Stimulated activated CD4-positive, alpha-beta T cell treated with anti-CD3 and anti-CD28 coated beads, Interleukin-12 subunit alpha, Interleukin-12 subunit beta, amount 100 ng/mL, for 48 hours (primary cell): ENCODE measurements at places on chromosomes 16 and 17.
A peak's percentile ranks its signal among the peaks of the same experiment; 100 is the strongest.

DNA sequence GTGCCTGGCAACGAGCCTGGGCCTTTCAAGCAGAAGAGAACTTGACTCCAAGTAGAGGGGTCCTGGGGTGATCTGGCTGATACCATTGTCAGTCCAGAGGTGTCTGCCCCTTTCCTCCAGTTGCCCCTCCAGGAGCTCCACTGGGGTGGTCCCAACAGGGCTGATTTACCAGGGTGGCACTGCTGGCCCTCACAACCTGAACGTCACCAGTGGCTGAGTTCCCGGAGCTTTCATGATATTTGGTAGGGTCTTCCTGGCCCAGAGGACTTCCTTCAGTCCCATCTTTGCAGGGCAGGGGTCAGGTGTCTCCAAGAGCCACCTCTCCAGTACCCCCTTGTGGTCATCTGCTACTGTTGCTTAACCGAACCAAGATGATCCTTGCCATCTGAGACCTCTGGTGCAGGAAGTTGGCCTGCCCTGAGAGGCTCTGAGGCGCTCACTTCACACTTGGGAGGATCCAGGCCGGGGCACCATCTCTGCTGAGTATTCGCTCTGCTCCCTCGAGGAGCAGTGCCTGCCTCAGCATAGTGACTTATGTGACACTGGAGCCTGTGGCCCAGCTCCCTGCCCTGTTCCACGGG, 3.5 kb downstream of the LIMD2 start:
- DNase-seq: no peak

DNA sequence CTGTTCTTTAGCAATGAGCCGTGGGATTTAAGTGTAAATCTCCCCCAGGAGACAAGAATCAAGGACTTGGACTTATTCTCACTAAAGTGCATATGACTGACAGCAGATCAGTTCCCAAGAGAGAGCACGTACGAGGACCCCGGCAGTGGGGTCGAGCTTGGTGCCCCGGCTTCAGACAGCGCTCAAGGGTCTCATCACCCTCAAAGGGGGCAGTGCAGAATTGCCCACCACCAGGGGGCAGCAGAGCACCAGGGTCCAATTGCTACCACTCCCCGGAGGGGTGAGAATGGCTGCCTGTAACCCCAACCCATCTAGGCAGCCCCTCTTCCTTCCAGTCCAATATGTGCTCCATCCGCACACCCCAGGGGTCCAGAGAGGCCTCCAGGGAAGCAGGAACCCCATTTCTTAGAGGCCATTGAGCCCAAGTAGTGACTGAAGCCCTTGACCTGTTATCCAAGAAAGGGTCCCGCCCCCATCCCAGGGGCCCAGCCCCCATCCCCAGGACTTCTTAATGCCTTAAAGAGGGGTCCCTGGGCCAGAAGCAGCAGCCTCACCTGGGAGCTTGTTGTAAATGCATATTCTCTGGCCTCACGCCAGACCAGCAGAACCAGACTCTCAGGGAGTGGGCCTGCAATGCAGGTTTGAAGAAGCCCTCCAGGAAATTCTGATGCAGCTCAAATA, 86.1 kb downstream of the ZDHHC7 start:
- peak; percentile 69 for DNase-seq

- DNase-seq: peak; percentile 54
Observed at GRCh38 chr17:58303971-58304749, 23.4 kb upstream of the MPO start.

DNA sequence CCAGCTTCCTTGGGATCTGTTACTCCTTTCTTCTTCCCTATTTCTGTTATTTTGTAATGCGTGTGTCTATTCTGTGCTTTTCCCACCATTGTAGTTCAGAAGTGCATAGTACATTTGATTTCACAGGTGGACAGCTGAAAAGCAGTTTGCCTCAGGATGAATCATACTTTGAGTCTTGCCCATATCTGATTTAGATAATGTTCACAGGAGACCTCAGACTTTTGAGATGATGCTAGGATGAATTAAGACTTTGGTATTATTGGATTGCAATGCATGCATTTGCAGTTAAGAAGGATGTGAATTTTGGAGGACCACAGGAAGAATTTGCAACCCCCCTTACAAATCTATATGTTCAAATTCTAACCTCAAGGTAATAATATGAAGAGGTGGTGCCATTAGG, 769.6 kb downstream of the CDH11 start:
- DNase-seq: no peak

- DNase-seq: peak; percentile 88
Observed at GRCh38 chr17:50397111-50397918, at the start of gene LRRC59. TSS of gene LRRC59 (minus strand) at chr17:50397523. CDS start at chr17:50397317, 206 bp downstream.

GRCh38 chr17:40158438-40159013, 18.2 kb downstream of the CASC3 start:
- no peak for DNase-seq
